ENCODE measurements at places on chromosomes 5 and 9. TPM values are rescaled to one million over a fixed set of nuclear protein-coding genes. Genes with fewer than 3 reads are reported as not detected.

DNA sequence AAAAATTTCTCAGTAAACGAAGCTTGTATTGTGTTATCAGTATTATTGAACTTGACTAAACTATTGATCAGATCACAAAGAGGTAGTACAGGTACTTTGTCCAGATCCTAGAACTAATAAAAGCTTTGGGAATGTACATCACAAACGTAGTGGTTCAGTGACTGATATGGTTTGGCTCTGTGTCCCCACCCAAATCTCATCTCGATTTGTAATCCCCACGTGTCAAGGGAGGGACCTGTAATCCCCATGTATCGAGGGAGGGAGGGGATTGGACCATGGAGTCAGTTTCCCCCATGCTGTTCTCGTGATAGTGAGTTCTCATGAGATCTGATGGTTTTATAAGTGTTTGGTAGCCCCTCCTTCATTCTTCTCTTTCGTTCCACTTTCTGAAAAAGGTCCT, 100.9 kb downstream of the ARRDC3 start:
- DNase-seq = no peak

GRCh38 chr9:136700959-136701667, 11.3 kb upstream of the DIPK1B start:
- DNase-seq = no peak

DNA sequence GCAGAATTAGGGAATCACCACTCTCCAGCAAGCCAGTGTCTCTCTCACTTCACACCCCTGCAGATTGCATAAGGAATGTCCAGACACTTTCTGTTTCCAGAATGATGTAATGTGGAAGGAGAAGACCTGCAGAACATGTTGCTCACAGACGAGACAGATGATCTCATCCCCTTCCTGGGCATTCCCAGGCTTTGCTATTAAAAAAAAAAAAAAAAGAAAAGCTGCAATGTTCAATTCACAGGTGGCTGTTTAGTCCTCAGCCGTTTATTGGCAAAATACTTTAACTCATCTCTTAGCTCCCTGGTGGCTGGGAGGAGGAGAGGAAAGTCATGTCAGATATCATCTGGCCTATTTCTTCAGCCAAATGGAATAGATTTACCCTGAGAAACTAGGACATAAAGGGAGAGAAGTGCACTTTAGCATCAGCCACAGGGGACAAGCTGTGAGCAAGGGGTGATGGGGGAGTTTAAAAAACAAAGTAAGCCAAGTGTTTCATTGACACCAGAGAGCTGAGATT, 95.9 kb upstream of the TNC start:
- no peak for DNase-seq

DNA sequence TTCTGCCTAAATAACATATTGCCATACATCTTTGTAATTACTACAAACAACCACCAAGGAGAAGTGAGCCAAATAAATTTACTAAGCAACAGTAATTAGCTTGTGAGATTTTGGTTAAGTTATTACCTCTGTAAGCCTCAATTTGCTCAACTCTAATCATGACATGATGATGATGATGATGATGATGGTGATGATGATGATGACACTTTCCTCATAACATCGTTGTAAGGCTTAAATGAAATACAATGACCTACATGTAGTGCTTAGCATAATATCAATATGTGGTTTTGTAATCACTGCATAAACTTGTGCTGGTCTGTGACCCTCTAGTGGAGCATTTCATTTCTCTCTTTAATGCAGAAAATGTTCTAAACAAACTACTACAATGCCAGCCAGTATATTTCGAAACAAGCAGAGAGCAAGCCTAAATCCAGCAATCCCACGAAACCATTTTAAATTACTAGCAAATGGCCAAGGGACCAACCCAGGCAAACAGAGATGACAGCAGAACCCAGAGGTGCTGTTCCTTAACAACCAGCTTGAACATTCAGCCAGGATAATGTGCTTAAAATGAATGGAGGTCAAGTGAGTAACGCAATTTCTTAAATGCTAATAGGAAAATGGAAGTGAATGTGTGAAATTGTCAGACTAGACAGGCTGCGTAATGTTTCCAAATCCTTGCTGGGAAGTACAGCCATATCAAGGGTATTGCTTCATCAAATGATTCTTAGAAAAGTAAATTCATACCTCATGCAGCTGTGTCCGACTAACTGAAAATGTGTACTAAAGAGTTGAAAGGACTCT, 281.9 kb upstream of the PUM3 start:
- DNase-seq = no peak

DNA sequence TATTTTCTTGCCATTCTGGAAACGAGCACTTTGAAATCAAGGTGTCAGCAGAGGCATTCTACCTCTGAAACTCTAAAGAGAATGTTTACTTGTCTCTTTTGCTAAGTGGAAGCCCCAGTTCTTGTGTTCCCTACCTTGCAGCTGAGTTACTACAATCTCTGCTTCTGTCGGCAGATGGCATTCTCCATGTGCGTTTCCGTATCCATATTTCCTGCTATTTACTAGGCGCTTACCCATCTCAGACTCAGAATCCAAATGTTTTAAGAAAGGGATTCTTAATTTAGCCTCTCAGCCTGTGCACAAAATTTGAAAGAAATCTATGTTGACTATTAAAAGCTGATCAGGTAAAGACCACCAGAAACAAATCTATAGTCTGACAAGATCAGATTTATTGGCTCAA, 221.3 kb upstream of the FTMT start:
- DNase-seq = no peak

DNA sequence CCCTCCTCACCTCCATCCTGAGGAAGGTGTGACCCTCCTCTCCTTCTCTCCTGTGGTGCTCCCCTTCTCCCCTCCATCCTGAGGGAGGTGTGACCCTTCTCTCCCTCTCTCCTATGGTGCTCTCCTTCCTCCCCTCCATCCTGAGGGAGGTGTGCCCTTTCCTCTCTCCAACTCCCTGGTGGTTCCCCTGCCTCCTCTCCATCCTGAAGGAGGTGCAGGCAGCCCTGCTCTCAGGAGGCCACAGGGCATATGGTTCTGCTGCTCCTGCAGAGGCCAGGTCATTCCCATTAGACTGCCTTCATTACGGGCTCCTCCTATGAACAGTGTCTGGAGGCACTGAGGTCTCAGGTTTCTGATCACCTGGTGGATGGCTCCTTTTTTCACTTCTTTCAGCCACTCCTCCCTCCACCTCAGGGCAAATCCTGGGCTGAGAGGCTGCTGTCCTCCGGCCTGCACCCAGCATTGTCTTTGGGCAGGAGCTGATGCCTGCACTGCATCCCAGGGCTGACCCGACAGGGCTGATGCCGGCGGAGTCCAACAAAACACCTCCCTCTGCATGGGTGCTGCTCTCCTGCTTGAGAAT, 197.1 kb downstream of the MED10 start:
- no peak for DNase-seq

DNA sequence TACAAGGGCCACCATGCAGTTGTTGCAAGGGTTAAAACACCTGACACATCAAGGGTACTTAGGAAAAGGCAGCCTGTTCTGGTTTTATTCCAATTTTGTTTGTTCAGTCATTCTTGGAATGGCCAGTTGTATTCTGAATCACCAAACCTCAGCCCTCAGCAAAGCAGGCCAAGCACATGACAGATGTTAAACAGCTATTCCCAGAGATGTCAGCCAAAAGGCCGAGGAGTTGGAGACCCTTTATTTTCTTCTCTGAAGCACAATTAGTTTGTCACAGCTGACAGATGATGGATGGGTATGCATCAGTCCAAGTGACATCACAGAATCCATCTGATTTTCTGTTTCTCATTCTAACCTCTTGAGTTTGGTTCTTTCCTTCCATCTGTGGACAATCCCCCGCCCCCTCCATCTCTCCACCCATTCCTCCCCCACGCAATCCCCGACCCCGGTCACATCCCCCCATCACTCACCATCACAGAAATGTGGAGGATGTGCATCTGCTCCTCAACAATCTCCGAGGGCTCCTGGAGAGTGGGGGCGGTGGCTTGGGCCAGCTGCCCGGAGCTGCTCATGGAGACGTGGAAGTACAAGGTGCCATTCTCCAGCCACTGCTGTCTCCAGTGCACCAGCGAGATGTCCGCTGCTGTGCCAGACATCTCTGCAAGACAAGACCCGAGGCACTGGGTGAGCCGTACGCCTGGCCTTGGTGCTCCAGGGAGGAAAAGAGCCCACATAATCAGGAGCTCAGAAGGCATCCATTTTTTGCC, 123.8 kb downstream of the ASTN2 start:
- no peak for DNase-seq

The RETREG1 gene
- 103 TPM for total RNA-seq

The CTNND2 gene
- 379 TPM for total RNA-seq

The IFNA21 gene
- total RNA-seq = not detected

The TTC16 gene
- 0.46 TPM for total RNA-seq

Measured in dorsolateral prefrontal cortex (tissue), 122 donors.